ENCODE measurements at places on chromosomes 7 and 10. TPM values are rescaled to one million over a fixed set of nuclear protein-coding genes. Genes with fewer than 3 reads are reported as not detected.

Gene MAGI2
- total RNA-seq, result 4.1 TPM

Gene TSPAN12
- total RNA-seq, result 2.0 TPM

Gene STARD3NL
- total RNA-seq, result 68.1 TPM

Gene GIMAP1
- not detected for total RNA-seq

Gene SMKR1
- not detected for total RNA-seq

Data from GM23248 (cell line).